CD4-positive, alpha-beta T cell treated with Interleukin-6 at 100 ng/mL for 8 hours (primary cell): ENCODE measurements at places on chromosomes 2 and 18.
A peak's percentile ranks its signal among the peaks of the same experiment; 100 is the strongest.

GRCh38 chr2:20562540-20563225 is 88.2 kb downstream of the HS1BP3 start:
- DNase-seq: no peak

GRCh38 chr18:58755304-58756010 is 84.2 kb downstream of the MALT1 start:
- peak; percentile 5 for DNase-seq

DNA sequence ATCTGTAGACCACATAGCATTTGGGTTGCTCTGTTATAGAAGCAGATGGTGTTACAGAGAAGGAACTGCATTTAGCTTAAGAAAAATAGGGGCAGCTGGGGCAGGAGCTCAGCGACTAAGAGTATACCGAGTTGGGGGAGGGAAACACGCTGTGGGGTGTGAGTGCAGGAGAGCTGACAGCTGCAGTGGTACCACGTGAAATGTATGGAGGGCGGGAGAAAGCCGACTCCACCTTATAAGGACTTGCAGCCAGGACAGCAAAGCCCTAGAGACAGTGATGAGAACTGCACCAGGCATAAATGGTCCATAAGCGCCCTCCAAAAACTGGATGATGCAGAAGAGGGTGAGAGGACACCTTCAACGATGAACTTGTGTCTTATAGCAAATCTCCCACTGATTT is 237.6 kb downstream of the PRKCE start:
- DNase-seq: peak; percentile 19

DNA sequence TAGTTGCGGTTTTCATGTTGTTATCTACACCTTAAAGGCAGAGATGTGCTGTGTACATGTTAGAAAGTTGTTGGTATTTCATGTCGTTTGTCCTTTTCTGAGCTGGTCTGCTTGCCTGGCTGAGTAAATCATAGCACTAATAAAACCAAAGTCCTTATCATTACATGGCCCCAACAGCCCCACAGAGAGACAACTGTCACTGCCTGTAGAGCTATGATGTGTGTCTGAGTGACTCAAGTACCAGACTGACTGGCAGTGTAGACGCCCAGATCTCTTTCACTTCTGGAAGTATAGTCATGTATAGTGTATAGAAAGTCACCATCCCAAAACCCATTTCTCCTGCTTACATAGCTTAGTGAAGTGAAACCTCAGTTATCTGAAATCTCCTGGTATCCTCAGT is 4.3 kb downstream of the SOCS6 start:
- no peak for DNase-seq

DNA sequence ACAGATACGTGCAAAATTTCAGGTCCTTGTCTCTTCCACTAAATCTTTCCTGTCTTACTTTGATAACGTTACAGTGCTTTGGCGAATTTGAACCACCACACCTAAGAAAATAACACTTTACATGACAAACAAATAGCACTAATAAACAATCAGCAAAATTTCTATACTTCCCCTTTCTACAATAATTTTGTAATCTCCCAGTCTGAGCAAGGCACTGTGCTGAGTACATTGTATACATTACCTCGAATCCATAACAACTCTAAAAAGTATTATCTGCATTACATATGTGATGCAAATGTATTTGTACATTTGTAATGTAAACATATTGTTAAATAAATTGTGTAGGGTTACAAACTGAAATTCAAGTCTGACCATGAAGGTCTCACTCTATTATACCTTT is 49.9 kb downstream of the RTN4 start:
- DNase-seq: no peak

DNA sequence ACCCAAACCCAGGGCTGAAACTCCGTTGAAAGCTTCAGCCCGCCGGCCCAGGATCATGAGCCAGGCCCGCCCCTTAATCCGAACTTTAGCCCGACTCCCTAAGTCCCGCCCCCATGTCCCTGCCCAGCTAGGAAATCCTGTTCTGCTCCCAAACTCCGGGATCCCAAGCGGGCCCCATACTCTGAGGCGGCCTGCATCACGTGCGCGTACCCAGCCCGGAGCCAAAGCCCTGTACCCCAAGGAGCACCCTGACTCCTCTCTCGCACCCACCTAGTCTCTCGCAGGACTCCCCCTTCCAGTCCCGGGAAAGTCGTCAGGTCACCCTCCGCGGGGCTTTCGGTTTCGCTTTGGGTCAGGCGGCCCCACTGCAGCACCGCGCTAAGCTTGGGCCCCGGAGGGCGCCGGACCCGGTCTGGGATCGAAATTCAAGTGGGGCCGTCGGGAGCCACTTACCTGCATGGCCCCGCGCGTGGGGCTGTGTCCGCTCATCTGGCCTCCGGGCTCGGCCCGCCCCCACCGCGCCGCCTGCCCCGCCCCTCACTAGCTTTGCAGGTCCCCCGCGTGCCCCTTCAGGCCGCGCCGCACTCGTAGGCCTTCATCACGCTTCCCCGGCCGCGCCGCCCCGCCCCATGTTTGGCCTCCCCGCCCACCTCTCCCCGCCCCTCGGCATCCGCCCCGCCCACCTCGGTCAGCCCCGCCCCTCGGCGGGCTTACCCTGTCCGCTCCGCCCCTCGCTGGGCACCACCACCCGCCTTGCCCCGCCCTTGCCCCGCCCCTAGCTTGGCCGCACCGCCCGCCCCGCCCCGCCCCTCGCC is at the start of gene DNPEP:
DNPEP (minus strand) TSS at position 607 of the 815 bp plus-strand sequence; CDS start at position 489, 118 bp downstream.
- DNase-seq: no peak

GRCh38 chr2:64404743-64405142 is 49.2 kb upstream of the LGALSL start:
- DNase-seq: no peak

- no peak for DNase-seq
These were observed 41.9 kb downstream of the ZNF521 start for GRCh38 chr18:25310045-25310444.

DNA sequence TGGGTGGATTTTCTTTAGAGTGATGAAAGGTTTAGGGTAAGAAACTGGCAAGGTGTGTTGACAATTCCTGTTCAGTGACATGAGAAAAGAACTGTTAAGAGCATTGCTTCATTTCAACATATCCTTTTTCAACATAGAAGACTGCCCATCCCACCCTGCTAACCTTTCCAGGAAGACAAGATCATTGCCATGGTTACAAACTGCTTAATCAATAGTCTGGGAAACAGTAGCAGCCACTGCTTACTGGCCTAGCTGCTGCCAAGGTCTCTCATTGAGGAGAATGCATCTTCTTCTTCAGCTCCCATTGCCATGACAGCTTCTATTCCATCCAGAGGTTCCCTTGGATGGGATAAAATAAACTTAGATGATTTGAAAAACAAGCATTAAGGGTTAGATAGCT is 212.1 kb downstream of the LRRTM1 start:
- DNase-seq: no peak

GRCh38 chr2:74238879-74239278 is 40.5 kb downstream of the MTHFD2 start:
- no peak for DNase-seq
